Hippocampal formation (tissue), 2 donors: ENCODE measurements at places on chromosomes 1 and 21.

- peak; percentile 3 for DNase-seq
These were observed 1.6 kb downstream of the ST6GALNAC5 start for GRCh38 chr1:76868916-76869315.

GRCh38 chr1:3955196-3955772 lies 55.2 kb upstream of the C1orf174 start:
- DNase-seq, result no peak

- DNase-seq, result no peak
These were observed 30.9 kb upstream of the EDEM3 start for GRCh38 chr1:184785529-184785928.

DNA sequence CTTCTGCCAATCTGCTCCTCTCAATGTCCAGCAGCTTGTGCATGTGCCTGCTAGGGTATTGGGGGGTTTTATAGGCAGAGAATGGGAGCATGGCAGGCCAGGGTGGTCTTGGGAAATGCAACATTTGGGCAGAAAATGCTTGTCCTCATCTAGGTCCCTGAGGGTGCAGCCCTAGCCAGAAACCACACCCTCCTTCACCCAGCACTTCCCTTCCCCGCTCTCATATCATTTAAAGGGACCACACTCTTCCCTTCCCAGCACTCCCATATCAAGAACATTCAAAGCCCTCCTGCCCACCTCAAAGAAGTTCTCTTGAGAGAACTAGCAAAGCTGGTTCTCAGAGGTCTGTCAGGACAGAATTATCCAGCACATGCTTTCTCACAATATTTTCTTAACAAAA lies 62.1 kb downstream of the HSD3B1 start:
- DNase-seq, result no peak

GRCh38 chr1:218846181-218846580 lies 327.5 kb upstream of the LYPLAL1 start:
- no peak for DNase-seq

DNA sequence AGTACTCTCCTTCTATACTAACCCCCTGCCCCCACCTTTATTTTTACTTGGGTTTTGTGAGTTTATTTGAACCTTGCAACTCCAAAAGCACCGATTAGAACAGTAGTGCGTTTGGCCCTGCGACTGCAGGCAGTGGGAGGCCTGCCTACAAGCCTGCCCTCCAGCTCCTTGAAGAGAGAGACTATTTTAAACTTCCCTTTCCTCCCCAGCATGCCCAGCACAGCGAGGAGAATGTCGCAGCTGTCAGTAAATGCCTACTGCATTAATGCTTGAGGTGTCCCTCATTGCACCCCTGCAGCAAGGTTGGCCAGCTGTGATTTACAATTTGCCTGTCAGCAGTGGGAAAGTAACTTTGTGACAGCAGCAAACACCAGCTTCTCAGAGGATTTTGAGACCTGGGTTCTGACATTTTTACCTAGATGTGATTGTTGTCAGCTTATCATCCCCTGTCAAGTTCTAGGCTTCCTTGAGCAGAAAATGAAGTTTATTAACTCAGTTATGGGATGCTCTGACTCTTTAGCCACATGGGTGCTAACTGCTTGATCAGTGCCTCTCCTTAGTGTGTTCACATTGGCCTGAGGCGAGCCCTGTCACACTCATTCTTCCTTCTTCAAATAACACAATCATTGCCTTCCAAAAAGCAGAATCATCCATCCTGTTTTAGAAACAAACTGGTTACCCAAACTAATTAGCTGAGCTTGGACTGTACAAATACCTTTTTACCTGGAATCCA lies 170.6 kb downstream of the PDE4B start:
- no peak for DNase-seq

DNA sequence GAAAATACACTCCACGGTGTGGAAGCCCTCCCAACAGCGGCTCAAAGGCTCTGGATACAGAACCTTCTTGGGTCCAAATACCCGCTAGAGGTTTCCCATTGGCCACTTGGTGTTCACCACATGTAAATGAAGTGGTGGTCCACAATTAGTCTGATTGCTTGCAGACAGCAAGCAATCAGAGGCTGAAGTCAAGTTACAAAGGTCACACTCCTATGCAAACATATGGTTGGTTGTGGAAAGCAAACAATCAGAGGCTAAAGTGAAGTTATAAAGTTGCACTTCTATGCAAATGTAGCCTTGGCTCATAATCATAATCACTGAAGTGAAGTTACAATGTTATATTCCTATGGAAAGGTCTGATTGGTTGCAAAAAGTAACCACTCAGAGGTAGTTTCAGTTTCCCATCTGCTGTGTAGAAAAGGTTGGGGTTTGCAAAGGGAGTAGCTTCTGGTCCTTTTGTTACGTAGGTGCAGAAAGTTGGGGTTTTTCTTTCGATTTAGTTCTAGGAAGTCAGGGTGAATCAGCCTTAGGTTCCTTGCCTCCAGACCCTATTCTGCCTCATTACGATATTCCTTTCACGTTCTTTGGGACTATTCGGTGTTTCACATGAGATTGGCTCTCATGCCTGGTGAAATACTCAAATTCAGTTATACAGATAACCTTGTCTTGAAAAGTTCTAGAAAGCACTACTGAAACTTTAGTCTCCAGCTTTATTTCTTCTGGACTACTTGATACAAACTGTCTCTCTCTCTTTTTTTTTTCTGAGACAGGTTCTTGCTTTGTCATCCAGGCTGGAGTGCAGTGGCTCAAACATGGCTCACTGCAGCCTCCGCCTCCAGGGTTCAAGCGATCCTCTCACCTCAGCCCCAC lies 36.7 kb upstream of the MTF2 start:
- DNase-seq, result no peak
